ENCODE measurements at places on chromosomes 2 and 18. TPM values are rescaled to one million over a fixed set of nuclear protein-coding genes. Genes with fewer than 3 reads are reported as not detected.

The DPYSL5 gene
- polyA plus RNA-seq = 8.6 TPM

The ASPRV1 gene
- polyA plus RNA-seq = 5.1 TPM

The COL3A1 gene
- polyA plus RNA-seq = 804 TPM

DNA sequence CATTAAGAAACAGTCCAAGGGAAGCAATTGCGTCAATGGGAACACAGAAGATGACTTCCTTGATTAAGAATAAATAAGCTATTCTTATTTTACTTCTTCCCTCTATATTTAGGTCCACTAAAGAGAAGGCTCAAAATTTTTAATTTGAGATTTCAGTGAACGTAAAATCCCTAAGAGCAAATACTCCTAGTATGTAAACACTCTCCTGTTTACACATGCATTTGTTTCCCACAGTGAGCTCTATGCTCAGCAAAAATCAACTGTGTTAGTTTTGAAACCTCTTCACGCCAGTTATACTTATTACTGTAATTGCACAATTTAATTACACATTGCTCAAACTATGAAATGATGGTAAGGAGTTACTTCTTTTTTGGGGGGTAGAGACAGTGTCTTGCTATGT, 8.8 kb downstream of the SLC39A6 start:
- no peak for DNase-seq

GRCh38 chr2:201872591-201872990, 66.3 kb downstream of the CDK15 start:
- DNase-seq = no peak

- no peak for DNase-seq
Measured at GRCh38 chr2:75614162-75614651, 32.4 kb upstream of the MRPL19 start.

DNA sequence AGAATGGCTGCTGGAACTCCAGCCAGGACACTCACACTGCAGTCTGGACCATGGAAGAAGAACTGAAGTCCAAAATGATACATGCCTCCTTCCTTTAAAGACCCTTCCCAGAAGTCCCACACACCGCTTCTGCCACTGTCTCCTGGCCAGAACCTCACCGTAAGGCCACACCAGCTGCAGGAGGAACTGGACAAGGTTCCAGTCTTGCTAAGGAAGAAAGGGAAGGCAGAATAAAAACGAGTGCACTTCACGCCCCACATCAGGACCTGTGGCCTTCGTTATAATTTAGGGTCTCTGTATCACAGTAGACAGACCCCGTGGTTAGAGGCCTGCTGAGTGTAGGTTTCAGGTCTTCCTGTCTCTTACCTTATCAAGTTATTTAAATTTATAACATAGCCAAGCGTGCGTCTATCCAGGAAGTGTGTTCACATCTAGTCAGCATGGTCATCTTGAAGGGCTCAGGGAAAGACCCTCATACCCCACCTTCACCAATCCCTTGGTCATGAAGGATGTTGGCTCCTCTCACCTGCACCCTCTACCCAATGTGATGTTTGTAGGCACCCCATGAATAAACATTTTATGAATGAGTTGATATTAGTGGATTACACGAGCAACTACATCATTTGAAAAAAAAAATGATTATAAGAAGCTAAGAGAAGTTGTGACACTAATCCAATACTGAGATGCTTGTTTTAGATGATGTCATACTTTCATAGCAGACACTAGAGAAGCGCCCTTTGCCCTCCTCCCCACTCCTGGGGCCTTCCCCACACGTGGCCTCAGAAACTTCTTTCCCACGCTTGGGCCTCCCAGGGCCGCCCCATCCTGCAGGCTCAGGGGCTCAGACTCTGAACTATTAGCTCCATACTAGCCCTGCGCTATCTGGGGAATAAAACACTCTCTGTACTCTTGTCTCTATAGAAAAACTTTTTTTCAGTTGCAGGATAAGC, 157.6 kb downstream of the FAM210A start:
- no peak for DNase-seq

DNA sequence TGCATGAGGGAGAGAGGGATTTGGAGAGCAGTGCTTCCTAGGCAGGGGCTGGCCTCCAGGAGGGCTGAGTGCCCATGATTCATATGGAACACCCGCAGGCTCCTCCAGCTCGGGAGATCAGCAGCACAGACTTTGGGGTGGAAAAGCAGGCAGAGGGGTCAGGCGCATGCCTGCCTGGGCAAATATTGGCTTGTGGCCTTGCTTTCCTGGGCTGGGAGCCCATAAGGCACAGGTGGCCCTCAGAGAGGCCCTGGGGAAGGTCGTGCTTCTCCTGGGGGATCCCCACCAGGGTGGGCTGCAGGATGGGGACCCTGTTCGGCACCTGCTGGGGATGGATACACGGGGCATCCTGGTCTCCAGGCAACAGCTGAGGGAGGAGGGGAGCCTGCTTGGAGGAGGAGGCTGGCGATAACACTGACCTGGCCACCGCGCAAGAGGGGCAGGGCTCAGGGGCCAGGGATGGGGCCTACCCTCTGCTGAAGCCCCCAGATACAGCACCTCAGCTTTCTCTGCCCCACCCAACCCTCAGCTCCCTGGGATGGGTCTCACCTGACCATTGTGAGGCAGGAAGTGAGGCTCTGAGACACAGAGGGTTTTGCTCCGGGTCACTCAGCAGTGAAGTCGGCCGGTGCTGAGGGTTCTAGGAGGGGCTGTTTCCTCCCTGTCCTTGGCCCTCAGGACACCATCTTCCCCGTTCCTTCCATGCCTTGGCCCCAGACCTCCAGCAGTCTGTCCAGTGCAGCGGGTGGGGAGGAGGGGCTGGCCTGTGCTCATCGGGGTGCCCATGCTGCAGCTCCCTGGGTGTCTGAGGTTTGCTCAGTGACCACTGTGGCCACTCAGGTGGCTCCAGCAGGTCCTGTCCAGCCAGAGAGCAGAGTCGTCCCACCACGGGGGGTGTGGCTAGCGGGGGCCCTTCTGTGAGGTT, 12.0 kb downstream of the AQP12A start:
- no peak for DNase-seq

DNA sequence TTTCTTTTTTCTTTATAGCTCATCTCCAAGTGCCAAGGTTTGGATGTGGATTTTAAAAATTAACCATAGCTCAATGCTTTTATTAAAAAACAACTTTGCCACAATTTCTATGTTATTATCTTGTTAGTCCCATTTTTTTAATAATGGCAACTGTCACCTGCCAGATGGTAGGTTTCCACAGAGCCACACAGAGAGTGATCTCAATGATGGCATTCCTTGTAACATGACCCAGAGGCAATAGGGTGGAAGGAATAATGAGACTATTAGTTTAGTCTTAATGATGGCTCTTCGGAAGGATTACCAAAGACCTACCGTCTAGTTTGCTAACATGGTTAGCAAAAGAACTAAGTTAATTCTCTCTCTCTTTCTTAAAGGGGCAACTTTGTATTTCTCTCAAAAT, 64.0 kb downstream of the REL start:
- no peak for DNase-seq

Measured in renal pelvis (tissue), 12 donors.